Left renal cortex interstitium (tissue), 4 donors: ENCODE measurements at places on chromosomes 4 and X. TPM values are rescaled to one million over a fixed set of nuclear protein-coding genes. Genes with fewer than 3 reads are reported as not detected.

- peak; percentile 65 for DNase-seq
Measured at GRCh38 chr4:137703195-137703594, 170.9 kb upstream of the PCDH18 start.

DNA sequence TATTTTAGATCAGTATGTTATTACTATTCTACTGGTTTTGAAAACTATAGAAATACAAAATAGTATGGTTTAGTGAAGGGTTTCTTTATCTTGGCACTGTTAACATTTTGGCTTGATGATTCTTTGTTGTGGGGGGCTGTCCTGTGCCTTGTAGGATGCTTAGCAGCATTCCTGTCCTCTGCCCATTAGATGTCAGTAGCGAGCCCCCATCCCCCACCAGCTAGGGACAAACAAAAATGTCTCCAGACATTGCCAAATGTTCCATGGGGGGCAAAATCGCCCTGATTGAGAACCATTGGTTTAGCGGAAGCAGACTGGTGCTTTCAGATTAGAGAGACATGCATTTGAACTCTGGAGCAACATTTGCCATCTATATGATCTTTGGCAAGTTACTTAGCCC lies 23.3 kb downstream of the SPARCL1 start:
- no peak for DNase-seq

- no peak for DNase-seq
Measured at GRCh38 chr4:1164040-1164439, 8.3 kb downstream of the SPON2 start.

DNA sequence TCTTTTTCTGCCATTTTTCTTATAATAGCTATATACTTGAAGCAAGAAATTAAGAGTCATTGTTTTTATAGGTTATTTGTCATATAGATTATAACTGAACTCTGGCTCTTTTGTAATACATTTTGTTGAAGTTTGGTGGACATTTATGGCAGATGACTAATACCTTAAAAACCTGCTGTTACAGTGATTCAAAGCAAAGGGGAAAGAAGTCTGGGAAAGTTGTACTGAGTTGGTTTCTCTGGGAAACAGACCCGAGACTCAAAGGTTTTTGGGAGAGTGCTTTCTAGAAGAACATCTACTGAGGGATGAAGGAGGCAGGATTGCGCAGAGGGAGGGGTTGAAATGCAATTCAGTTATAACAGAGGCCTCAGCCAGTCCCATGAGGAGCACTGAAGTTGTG lies 35.9 kb downstream of the NAP1L5 start:
- no peak for DNase-seq

Gene TMEM35A
- polyA plus RNA-seq = 9.7 TPM

Gene CCKAR
- polyA plus RNA-seq = not detected

Gene AFM
- 13.2 TPM for polyA plus RNA-seq
